ENCODE measurements at places on chromosomes 1 and 21.

DNA sequence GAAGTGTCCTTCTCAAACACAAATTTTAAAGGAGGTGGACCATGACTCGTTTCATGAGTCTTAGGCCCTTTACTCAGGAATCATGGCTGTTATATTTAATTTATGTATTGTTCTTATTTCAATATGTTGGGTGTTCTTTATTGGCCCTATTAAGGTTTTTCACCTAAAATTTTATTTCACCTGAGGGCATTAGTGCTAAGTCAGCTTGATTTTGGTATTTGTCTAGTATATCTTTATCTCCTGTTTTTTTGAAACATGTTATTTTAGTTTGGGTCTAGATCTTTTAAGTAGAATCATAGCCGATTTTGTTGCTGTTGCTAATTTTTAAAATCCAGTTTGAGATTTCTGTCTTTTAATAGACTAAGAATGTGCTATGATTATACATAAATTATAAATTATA, 430.4 kb downstream of the RPS6KC1 start:
- no peak for DNase-seq

DNA sequence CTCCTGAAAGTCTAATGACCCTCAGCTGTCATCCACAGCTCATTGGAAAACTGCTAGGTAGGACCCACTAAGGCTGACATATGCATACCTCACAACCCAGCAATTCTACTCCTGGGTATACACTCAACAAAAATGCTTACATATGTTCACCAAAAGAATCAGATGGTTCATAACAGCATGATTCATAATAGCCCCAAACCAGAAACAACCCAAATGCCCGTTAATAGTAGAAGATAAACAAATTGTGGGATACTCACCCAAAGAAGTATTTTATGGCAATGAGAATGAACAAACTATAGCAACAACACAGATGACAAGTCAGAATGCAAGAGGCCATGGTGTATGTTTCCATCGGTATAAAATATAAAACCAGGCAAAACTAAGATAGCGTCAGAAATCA, 124.6 kb downstream of the HLCS start:
- DNase-seq = no peak

- DNase-seq = no peak
These were observed 4.7 kb downstream of the THEMIS2 start for GRCh38 chr1:27877115-27877416.

GRCh38 chr1:6966326-6966725, 181.1 kb downstream of the CAMTA1 start:
- DNase-seq = no peak

DNA sequence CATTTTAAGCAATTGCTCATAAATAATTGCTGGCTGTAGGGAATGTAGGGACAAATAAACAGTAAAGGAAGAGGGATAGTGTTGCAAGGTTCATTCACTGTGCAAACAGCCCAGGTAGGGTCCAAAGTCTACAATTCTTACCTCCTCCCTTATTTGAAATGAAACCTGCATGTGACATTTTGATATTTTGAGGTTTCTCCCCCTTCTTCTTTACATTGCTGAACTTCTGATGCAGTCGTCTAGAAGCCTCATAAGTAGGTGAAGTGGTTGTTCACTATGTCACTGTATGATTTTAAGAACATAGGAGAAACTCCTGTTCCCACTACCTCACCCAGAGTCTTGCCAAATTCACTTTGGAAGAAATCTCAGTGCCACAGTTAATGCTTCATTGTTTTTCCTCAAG, 16.1 kb downstream of the F5 start:
- DNase-seq = no peak
